Nephron progenitor cell (in vitro differentiated cells): ENCODE measurements at places on chromosomes 7 and 10.

DNA sequence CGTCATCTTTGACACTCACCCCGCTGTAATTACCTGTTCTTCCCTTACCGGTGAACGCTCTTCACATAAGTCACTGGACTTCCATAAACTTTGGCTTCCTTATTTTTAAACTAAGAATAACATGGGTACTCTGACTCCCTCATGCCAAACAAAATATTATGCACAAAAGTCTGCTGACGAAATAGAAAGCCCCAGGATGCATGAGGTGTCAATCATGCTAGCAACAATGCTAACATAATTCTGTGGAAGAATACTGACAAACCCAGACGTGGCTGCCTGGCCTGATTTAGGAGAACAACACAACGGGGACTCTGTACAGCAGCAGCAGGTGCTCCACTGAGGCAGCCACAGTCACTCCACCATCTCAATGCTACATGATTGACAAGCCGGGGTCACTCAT, 137.5 kb downstream of the CCDC71L start:
- no peak for DNase-seq

GRCh38 chr10:117925369-117925768, 121.4 kb downstream of the RAB11FIP2 start:
- DNase-seq: no peak

DNA sequence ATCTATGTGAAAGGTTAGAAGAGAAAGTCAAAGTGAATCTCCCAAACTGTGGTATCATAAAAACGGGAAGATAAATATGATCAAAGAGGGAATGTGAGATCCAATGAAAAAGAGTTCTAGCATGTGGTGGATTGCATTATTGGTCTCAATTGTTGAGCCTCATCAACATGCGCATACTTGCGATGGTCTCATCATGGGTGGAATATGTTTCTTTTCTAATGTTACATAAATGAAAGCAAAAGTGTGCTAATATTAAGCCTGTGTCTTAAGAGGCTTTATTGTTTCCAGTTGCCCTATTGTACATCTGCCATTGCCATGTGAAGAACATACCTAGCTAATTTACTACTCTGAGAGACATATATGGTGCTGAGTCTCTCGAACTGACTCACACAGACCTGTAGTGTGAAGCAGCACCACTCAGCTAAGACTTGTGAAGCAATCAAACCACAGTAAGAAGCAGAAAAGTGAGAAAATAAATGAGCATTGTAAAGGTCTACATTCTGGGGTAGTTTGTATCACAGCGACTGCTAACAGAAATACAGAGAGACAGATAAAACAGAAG, 645.5 kb upstream of the PCDH15 start:
- no peak for DNase-seq

DNA sequence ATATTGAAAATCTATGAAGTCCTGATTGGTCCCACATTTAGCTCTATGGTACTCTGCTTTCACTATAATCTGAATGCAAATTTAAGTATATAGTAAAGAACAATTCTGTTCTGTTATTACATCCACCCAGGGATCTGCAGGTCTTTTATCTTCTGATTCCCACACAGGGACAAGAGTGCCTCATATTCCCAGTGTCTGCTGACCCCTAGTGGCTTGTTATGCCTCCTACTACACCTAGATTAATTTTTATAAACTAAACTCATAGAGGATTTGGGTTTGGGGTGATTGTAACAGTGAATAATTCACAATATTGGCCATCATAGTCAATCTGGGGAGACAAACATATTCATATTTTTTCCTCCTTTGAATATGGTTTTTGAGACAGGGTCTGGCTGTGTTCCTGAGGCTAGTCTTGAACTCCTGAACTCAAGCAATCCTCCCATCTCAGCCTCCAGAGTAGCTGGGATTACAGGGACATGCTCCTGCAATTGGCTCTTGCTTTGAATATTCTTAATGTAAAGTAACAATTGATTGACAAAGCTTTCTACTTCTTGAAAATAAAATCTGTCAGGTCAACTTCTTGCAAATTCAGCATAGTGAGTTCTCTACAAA, 282.1 kb downstream of the KCND2 start:
- peak; percentile 51 for DNase-seq

- no peak for DNase-seq
These were observed 40.4 kb downstream of the AP5Z1 start for GRCh38 chr7:4815609-4816418.

DNA sequence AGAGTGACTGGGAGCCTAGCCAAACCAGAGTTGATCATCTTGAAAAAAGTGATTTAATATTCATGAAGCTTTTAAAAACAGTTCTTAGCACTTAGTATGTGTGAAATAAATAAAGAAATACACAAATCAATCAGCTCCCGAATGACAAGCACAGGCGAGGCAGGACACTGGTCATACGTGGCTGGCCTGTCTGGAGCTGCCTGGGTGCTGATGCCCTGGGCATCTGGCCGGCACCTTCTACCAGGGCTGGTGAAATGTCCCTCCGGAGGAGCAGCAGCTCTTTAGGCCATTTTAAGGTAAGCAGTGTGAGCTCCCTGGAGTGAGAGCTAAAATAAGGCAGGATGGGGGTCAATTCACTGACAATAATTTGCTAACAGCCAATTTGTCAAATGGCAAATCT, 23.7 kb downstream of the IL15RA start:
- no peak for DNase-seq

- DNase-seq: no peak
These were observed 102.8 kb downstream of the PIP4K2A start for GRCh38 chr10:22611425-22612115.

GRCh38 chr7:113176836-113177235, 58.5 kb upstream of the SMIM30 start:
- DNase-seq: no peak

- no peak for DNase-seq
These were observed 100.4 kb upstream of the PDLIM1 start for GRCh38 chr10:95391164-95391563.

DNA sequence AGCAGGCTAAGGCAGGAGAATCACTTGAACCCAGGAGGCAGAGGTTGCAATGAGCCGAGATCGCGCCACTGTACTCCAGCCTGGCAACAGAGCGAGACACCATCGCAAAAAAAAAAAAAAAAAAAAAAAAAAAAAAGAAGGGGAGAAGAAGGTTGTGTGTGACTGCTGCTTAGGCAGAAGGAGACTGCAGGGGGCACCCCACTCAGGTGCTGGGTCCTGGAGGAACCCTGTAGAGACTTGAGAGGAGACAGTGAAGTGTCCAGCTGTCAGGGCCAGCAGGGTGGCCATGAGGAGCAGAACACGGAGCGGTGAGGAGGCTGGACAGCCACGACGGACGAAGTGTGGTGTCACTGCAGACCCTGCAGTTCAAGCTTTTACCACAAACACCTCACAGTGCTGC, 99.0 kb upstream of the NMT2 start:
- DNase-seq: no peak

- DNase-seq: no peak
These were observed 187.6 kb upstream of the SHH start for GRCh38 chr7:155999631-156000489.

DNA sequence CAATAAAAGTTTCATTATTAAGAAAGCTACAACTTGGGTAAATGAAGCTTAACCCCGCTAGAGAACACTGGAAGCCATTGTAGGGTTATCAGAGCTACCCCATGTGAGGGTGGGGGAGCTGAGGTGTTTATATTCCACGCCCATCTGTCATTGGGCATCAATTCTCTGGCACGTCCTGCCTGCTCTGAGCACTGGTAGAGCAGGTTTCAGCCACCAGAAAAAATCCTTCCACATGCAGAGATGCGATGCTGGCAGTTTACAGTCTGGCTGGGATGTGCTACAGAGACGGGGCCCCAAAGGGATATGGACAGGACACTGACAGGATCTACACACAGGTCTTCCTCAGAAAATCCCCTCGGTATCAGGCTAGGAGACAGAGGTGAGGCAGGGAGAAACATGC, 15.9 kb upstream of the RAPGEF5 start:
- no peak for DNase-seq

- no peak for DNase-seq
These were observed 51.3 kb downstream of the USP6NL start for GRCh38 chr10:11560076-11560709.

DNA sequence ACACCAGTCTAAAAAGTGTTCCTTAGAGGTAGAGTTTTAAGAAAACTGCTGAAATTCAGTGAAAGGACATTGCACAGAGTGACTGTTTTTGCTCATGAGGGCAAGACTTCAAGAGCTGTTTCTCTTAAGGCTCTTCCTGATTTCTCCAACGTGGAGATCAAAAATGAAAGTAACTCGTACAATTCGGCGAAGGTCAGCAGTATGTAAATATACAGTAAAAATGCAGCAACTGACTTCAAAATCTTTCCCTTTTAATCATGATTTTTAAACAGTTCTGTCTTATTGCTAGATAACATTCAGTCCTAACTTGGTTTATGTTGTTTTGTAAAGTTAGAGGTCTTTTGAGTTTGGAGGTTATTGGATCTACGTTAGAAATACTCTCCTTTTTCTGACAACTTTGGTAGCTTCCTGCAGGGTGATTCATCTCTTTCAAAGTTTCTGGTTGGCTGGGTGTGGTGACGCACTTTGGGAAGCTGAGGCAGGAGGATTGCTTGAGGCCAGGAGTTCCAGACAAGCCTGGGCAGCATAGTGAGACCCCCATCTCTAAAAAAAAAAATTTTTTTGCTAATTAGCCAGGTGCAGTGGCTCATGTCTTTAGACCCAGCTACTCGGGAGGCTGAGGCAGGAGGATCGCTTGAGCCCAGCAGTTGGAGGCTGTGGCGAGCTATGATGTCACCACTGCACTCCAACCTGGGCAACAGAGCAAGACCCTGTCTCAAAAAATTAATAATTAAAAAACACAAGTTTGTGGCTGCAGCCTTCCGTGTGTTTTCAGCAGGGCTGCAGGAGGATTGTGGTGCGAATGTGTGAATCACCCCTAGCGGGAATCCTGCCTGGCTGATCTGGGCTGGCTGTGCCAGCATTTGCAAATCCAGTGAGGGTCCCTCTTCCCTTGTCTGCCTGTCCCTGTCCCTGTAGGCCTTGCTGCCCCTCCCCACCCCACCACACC, 29.2 kb upstream of the AP5Z1 start:
- DNase-seq: no peak

DNA sequence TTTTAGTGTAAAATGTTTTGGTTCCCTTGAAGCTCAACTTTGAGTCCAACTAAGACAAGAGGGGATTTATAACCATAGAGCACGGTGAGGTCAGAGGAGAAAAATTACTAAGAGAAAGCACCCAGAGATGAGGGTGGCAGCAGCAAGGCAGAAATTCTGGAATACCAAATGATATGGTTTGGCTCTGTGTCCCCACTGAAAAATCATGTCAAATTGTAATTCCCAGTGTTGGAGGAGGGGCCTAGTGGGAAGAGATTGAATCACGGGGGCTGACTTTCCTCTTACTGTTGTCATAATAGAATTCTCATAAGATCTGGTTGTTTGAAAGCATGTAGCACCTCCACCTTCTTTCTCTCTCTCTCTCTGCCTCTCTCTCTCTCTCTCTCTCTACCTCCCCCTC, 19.4 kb upstream of the AKR1C1 start:
- no peak for DNase-seq

DNA sequence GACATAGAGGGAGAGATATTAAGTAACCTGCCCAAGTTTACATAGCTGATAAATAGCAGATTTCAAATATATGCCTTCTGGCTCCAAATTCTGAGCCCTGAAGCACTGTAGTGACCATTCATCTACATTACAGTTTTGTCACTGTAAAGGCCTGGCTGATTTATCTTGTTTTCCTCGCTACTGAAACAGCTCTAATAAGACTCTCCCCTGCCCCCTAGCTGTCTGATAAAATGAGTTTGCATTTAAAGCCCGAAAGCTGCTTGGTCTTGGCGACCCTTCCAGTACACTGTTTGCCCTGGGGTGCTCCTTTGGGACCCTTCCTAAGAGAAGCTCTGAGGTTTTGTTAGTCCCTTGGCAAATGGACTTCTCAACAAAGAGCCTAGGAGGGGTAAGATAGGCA, 59.7 kb upstream of the RAB11FIP2 start:
- no peak for DNase-seq

DNA sequence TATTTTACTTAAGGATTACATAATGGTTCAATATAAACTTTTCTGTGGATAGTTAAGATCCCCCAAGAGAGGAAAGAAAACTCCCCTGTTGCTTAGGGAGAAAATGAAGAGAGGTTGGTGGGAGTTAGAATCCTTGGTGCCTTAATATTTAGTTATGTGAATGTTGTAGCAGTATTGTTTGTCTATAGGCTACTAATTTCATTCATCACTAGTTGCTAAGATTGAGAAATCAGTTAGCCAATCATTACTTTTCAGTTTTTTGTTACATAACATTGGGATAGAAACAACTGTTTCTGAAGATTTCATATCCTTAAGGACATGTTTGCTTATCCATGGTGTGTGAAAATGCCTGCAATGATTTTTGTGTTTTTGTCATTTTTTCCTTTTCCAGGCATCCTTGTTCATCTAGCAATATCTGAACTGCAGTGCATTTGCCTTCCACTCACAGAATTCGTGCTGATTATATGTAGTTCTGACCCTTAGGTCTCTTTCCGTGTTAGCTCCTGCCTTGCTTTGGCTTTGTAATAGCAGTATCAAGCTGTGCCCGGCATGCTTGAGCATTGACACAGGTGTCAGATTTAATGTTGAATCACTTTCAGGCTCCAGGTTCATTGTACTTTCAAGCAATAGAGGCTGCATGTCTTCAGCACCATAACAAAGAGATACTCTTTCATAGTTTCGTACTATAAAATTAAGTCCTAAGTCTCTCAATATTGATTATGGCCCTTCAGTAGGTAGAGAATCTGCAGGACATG, 85.0 kb downstream of the PODXL start:
- DNase-seq: no peak

DNA sequence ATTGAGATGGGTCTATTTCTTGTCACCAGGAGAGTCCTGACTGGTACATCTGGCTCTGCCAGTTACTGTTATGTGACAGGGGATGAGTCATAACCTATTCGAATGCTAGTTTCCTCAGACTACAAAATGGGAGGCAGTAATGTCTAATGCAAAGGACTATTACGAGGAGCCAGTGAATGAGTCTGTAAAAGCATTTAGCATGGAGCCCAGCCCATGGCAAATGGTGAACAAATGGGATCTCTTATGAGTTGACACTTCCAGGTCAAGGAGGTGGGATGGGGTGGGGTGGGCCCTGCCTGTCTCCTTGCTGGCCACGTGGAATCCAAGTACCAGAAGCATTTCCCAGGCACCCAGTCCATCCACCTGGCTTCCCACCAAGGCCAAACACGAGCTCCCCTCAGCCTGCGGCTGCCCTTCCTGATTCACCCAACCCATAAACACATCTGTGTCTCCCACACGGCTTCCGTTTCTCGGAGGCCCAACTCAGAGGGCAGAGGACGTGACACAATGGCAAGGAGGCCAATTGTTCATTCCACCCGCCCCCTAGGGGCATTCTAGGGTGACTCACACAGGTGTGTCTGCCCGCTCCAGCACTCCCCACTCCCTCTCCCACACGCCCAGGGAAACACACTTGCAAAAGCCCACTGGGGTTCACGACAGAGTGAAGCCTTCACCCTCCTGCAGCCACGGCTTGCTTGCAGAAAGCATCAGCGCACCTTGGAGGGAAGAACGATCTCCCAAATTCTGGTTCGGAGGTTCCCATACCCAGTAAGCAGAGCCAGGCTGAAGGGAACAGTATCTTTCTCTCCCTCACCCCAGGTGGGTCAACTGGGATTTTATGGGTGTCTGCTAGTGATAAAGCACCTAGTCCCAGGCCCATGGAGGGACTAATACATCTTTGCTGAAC, 109.8 kb downstream of the SH3PXD2A start:
- no peak for DNase-seq
